GM13977 (cell line): ENCODE measurements at places on chromosomes 13 and 19.

- DNase-seq: no peak
Measured at GRCh38 chr13:112457081-112457480, 80.9 kb downstream of the SPACA7 start.

DNA sequence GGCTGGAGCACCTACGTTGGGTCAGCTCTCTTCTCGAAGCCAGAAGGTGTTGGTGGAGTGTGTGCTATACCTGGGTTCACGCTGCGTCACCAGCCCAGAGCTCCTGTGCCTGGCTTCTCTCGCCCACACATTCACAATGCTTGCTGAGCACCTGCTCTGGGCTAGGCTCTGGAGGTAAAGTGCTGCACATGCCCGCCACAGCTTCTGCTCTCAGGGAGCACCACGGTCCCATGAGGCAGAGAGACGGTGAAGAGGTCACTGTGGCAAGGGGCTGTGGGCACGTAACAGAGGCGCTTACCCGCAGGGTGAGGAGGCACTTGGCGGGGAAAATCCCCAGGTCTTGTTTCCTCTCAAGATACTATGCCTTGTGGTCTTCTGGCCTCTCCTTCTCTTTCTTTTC lies 174.2 kb downstream of the TEX29 start:
- no peak for DNase-seq

DNA sequence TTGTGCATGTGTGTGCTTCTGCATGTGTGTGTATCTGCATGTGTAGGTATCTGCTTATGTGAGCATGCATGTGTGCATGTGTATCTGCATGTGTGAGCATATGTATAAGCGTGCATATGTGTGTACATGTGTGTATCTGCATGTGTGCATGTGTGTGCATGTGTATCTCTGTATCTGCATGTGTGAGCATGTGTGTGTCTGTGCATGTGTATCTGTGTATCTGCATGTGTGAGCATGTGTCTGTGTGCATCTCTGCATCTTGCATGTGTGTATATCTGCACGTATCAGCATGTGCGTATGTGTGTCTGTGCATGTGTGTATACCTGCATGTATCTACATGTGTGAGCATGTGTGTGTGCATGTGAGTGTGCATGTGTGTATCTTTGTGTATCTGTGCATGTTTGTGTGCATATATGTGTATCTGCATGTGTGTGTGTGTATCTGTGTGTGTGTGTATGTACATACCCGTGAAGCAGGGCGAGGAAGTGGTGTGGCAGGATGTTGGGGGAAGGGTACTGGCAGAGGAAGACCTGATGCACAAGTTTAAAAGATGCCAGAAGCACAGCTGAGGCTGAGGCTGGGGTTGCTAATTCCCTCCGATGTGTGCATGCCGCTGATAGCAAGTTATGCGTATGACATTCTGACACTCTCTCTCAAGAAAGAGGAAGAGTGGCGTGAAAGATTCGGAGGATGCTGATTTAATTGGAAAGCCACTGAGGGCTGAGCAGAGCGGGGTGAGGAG lies 64.2 kb downstream of the TEX29 start:
- DNase-seq: no peak

DNA sequence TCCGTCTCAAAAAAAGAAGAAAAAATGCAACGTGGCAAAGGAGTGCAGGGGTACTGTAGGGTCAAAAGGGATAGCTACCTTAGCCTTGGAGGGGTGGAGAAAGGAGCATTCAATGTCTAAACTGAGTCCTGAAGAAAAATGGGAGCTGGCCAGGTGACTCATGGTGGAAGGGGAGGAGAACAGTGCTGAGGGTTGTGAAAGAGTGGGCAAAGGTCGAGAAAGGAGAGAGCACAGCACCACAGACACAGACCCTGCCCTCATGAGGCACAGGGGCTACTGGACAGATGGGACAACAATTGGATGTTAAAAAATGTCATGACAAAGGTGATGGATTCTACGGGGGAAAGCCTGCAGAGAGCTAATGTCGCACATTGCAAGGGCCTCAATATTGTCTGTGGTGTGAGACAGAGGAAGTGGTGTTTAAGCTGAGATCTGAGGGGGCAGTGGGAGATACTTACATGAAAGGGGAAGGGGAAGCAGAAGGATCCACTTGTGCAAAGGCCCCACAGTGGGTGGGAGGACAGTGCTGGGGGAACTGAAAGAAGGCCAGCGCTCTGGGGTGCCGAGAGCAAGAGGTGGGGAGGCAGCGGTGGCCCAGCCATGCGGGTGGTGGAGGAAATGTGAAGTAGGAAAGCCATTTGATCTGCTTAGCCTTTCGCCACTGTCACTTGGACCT lies 42.9 kb upstream of the URAD start:
- peak; percentile 31 for DNase-seq

DNA sequence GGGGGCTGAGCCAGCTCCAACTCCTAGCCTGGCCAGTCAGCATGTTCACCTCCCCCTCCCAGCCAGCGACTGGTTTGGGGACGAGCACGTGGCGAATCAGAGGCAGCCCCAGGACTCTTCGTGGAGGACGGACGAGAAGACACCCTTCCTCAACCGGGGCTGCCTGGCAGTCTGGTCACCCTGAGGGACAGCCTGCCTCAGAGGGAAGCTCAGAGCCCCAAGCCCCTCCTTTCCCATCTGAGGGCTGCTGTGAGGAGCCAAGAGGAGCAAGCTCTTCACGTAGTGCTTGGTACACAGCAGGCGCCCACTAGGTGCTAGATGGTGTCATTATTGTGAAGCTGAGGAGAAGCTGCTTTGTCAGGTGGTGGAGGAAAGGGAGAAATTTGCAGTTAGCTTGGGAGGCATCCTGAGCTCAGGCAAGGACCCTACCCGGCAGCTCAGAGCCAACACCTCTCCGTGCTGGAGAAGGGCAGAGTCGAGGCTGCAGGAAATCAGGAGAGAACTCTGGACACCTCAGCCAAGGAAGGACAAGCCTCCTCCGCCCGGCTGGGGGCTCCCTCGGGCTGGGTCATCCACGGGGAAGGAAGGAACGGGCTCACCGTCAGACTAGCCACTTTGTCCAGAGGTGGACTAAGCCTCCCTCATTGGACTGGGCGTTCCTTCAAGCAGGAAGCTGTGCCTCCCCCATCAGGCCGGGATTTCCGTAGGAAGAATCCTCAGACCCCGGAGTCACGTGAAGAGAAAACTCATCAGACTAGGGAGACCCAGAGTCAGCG lies 14.9 kb upstream of the C2CD4C start:
- peak; percentile 38 for DNase-seq

DNA sequence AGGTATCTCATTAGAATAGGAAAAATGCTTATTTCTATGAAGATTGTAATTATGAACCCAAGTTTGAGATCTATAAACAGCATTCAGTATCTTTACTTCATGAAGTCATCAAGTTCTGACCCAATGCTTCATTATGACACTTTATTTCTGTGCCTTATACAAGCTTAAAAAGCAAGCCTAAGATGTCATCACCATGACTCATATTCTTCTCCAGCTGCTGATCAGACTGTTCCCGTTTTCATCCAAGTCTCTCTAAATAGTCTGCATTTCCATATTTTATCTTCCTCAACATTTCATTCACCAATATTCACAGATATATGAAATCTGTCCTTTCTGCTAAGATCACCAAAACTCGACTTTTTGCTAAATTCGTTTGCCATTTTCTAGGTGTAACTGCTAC lies 1247.2 kb upstream of the PRR20A start:
- no peak for DNase-seq

DNA sequence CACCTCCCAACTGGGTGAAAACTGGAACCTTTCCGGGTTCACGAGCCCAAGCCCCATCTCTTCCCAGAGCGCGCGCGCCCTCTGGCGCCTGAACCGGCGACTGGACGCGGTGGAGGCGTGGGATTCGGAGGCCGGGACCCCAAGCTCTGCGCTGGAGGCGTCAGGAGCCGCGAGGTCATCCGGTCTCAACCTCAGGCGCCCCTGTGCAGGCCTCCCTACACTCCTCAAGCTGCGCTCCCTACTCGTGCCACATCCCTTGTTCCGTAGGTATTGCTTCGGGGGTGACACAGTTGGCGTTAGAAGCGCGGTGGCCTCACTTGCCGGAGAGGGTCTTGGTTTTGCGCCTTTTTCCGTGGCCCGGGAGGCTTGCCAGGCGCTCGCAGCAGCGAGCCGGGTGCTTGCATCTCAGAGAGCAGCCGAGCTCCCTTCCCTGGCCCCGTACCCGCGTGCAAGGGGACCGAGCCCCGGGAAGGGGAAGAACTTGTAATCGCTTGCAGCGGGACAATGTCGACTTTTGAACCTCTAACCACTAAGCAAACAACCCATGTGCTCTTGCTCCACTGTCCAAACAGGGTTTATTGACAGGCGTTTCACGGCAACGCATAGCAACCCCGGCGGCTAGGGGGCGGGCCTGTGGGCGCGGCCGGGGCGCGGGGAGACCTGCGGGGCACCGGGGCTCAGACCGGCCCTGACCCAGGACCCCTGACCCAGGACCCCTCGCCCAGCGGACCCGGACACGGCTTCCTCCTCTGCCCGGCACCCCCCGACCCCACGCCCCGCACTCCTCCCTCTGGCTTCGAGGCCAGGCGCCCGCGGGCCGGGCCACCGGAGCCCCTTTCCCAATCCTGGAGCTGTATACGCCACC lies 8.5 kb downstream of the CDX2 start:
- peak; percentile 75 for DNase-seq

DNA sequence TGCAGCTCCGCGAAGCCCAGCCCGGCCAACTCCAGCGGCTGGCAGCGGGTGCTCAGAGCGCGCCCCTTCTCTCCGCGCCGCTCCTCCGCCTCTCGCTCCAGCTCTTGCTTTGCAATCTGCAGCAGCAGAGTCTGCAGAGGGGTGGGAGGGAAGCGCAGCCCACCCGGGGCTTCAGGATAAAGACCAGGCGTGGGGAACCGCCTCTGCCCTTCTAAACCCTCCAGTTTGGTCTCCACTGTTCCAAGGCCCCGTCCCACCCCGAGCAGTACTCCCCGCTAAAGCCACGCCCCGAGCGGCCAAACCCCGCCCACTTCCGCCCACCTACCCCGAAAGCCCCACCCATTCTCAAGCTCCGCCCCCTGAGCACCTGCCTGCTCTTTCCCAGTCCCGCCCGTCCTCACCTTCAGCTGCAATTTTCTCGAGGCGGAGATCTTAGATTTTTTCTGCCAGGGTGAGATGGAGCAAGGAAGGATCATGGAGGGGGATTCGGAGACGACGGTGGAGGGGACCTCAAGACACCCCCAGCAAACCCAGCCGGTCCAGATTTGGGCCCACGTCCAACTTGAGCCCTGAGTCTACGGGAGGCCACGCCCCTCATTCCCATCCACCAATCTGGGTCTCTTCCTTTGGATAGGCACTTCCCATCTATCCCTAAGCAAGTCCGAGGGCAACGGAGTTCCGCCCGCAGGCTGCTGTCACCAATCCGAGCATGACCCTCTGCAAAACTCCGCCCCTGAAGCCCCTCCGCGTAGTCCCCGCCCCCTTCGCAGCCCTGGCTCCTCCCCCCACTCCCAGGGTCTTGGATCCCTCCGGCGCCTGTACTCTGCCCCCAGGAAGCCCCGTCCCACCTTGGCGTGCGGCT lies 1.1 kb downstream of the TNNI3 start:
- peak; percentile 72 for DNase-seq

GRCh38 chr13:67135356-67135755 lies 94.8 kb downstream of the PCDH9 start:
- no peak for DNase-seq

- DNase-seq: no peak
Measured at GRCh38 chr13:32228330-32229041, 86.7 kb downstream of the ZAR1L start.
